Mesenteric fat pad (tissue), 1 donor: ENCODE measurements at places on chromosomes 11 and 22. TPM values are rescaled to one million over a fixed set of nuclear protein-coding genes. Genes with fewer than 3 reads are reported as not detected.

Gene GLYAT
- 6.4 TPM for total RNA-seq

Gene FAM181B
- 0.19 TPM for total RNA-seq

Gene CTSF
- 44.2 TPM for total RNA-seq

Gene DTX4
- total RNA-seq, result 60.8 TPM

Gene MS4A14
- total RNA-seq, result 3.6 TPM

Gene ISX
- total RNA-seq, result not detected

Gene COX8A
- total RNA-seq, result 249 TPM
